Stimulated activated CD4-positive, alpha-beta T cell treated with anti-CD3 and anti-CD28 coated beads, Interleukin-4, amount 100 ng/mL, for 24 hours (primary cell): ENCODE measurements at places on chromosomes 3 and 15.

- DNase-seq = no peak
These were observed 21.3 kb upstream of the NUDT16 start for GRCh38 chr3:131360191-131360755.

GRCh38 chr3:116188231-116188785 lies 257.0 kb downstream of the LSAMP start:
- no peak for DNase-seq

DNA sequence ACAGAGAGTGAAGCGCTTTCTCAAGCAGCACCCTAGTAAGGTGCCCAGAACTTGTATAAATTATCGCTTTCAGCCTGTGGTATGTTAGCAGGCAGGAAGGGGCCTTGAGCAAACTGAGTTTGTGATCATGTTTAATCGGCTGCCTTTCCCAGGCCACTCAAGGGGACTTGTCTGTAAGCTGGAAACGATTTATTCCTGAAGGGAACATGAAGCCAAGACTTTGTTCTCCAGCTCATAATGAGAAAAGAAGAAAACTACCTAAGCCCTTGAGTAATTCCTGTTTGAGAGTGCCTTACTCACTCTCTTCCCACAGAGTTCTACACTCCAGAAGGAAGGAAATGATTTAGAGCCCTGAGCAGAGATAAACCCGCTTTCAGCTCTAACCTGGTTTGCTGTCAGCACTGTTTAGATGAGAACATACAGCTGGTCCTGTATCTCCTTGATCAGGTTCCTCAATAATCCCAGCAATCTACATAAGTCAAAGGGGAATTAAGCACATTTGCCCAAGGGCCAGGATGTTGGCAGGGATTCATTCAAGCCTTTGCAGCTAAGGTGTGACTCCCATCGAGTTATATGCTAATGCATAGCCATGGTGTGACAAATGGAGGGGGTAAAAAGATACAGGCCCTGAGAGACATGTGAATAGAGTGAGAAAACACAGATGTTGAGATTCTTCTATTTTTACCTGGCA lies 187.7 kb upstream of the SLC24A5 start:
- no peak for DNase-seq

GRCh38 chr3:137738710-137739109 lies 25.4 kb upstream of the SOX14 start:
- DNase-seq = no peak

- no peak for DNase-seq
These were observed 620.8 kb upstream of the MDFIC2 start for GRCh38 chr3:70933105-70933810.

DNA sequence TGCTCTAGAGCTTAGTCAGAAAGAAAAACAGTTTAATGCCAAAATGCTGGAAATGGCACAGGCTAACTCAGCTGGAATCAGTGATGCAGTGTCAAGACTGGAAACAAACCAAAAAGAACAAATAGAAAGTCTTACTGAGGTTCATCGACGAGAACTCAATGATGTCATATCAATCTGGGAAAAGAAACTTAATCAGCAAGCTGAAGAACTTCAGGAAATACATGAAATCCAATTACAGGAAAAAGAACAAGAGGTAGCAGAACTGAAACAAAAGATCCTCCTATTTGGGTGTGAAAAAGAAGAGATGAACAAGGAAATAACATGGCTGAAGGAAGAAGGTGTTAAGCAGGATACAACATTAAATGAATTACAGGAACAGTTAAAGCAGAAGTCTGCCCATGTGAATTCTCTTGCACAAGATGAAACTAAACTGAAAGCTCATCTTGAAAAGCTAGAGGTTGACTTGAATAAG lies 150.5 kb upstream of the LRRFIP2 start:
- no peak for DNase-seq

GRCh38 chr3:158471639-158472294 lies 99.2 kb upstream of the MLF1 start:
- no peak for DNase-seq

DNA sequence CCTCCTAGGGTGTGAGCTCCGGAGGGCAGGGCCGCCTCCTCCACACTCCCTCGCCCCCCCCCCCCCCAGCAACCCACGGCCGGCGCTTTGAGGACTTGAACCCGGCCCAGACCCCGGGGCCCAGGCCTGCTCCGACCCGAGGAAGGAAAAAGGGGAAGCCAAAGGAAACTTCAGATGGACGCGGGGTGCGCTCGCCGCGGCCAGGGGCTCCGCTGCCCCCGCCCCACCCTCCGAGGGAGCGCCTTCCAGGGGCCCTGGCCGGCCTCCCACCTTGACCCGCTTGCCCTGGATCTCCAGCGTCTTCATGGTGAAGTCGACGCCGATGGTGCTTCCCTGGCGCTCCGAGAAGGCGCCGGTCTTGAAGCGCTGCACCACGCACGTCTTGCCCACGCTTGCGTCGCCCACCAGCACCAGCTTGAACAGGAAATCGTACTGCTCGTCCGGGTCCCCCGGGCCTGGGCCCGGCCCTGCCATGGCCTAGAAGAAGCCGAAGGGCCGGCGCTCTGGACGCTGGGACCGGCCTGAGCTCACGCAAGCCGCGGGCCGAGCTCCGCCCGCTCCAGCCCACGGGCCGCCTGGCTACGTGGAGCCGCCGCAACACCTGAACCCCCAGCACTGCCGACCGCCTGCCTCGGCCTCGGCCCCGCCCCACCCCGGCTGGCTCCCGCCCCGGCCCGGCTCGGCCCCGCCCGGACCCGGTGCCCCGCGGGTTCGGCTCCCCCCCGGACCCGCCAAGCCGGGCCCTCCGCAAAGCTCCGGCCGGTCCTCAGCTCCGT lies 400 bp downstream of the RAB43 start:
- DNase-seq = peak; percentile 55

- no peak for DNase-seq
These were observed 16.0 kb upstream of the MYO1E start for GRCh38 chr15:59388670-59389069.

GRCh38 chr3:187210545-187211327 lies 13.4 kb downstream of the RTP1 start:
- DNase-seq = no peak

- DNase-seq = no peak
These were observed 296.9 kb upstream of the AGTR1 start for GRCh38 chr3:148400754-148401153.

- no peak for DNase-seq
These were observed 69.1 kb upstream of the MAGI1 start for GRCh38 chr3:66107855-66108254.

DNA sequence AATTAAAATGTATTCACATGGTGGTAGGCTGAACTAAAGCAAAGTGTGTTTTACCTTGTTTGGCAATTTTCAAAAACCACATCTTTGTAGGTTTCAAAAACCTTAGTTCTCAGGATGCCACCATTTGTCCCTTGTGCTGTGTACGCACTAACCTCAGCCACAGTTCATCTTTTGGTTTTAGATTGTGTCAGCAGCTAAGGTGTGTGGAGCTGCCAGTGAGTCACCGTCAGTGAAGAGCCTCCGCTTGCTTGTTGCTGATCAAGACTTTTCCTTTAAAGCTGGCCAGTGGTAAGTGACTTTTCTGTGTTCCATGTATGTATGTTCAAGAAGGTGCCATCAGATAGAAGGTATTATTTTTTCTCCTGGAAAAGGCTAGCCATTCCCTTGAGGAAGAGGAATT lies 21.1 kb downstream of the OXNAD1 start:
- DNase-seq = peak; percentile 77

GRCh38 chr3:160136421-160136820 lies 88.8 kb upstream of the C3orf80 start:
- no peak for DNase-seq

DNA sequence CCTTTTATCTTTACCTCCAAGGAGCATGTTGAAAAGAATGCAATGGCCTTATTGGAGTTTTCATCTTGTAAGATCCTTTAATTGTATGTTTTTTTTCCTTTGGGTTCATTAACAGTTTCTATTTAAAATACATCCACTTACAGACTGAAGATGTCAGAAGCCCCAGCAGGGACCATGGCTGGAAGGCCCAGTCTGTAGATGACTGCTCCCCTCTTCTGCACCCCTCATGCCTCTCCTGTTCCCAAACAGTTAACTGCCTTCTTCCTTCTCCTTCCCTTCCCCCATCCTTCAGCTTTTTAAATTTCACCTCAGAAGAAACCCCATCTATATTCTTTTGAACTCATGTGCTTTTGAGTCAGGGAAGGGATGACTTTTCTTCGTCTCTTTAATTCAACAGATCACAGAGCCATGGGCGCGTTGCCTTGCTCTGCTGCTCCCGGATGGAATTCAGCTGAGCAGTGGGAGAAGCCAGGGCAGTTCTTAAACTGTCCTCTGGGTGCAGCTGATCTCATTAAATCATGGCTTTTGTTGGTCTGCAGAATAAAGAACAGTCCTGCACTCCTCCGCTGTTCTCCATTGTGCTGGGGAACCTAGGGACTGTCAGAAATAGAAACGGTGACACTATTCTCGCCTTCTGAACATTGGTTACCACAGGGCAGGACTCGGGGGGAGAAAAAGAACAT lies 71.5 kb upstream of the EIF1B start:
- DNase-seq = no peak

DNA sequence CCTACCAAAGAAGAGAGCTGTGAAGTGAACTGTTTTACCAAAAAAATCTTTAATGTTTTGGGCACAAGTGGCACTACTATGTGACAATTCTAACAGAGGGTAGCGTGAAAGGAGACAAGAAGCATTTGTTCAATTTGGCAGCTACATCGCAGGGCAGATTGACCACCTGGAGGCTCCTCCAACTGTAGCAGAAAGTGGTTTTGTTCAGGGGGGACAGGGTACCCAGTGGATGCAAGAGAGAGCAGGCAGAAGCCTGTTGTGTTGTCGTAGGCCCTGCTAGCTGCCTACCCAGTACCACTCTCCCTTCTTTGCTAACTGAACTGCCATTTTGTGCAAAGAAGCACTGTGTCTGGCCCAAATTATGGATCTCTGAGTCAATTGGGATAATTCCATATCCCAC lies 54.8 kb upstream of the SYN2 start:
- no peak for DNase-seq

DNA sequence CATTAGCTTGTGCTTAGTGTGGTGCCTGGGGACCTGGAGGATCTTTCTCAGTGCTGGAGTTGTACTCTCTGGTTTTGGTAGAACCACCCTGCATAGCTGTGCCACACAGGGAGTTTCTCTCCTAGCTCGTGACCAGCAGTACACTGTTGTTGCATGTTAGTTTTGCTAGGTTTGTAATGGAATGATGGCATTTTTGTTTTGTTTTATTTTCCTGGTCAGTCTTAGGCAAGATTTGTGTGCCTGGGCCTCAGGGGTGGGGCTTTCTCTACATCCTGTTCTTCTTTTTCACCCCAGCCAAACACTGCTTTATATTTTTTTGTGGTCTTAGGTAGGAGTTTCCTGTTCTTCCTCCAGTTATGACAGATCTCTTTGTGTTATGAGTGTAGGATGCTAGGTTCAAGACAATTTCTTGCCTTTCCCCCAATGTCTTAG lies 534.5 kb upstream of the KCNMB2 start:
- peak; percentile 15 for DNase-seq

- no peak for DNase-seq
These were observed 504.1 kb downstream of the TBL1XR1 start for GRCh38 chr3:176692966-176693785.

GRCh38 chr15:61671736-61672135 lies 388.5 kb downstream of the VPS13C start:
- DNase-seq = no peak

- no peak for DNase-seq
These were observed 291.5 kb downstream of the KBTBD8 start for GRCh38 chr3:67289626-67290025.
